Stimulated activated CD4-positive, alpha-beta T cell treated with anti-CD3 and anti-CD28 coated beads, Interleukin-12 subunit alpha, Interleukin-12 subunit beta, amount 100 ng/mL, for 24 hours (primary cell): ENCODE measurements at places on chromosomes 11 and 22.

GRCh38 chr22:29563652-29564460 lies 10.3 kb upstream of the THOC5 start:
- DNase-seq = no peak

- no peak for DNase-seq
Measured at GRCh38 chr11:83976086-83976485, 689.9 kb upstream of the CCDC90B start.

DNA sequence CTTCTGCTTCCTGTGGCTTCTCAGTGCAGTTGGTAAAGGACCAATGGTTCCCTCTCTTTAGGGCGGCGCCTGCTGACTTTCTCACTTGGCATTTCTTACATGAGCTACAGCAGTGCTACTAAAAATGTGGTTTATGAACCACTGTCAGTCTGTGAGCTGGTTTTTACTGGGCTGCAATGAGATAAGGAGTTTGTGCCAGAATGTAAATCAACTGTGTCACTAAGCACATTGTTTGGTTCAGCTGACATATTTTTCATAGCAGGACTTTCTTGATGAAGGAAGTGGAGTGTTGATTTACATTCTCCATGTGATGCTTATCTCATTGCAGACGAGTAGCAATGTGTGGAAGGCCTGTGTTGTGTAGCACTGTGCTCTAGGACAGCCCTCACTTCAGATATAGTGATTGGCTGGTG lies 463.3 kb downstream of the SOX6 start:
- DNase-seq = no peak

- DNase-seq = no peak
Measured at GRCh38 chr11:76459299-76459698, 14.5 kb downstream of the EMSY start.

DNA sequence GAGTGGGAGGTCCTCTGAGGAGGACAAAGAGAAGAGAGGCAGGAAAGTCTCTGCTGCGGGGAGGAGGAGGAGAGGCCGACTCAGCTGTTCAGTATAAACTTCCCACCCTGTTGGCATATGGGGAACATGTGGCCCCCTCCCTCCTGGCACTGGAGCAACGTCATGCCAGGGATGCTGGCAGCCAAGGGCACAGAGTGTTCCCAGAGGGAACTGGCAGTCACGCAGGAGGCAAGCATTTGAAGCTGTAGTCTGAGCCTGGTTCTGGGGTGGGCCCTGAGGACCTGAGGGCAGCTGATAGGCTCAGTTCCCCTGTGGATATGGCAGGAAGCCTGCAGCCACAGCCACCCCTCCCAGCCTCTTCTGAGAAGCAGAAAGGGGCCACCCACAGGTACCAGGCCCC lies 67.1 kb upstream of the TSPAN18 start:
- no peak for DNase-seq

GRCh38 chr22:24106385-24107381 lies 74.6 kb upstream of the SUSD2 start:
- DNase-seq = no peak

DNA sequence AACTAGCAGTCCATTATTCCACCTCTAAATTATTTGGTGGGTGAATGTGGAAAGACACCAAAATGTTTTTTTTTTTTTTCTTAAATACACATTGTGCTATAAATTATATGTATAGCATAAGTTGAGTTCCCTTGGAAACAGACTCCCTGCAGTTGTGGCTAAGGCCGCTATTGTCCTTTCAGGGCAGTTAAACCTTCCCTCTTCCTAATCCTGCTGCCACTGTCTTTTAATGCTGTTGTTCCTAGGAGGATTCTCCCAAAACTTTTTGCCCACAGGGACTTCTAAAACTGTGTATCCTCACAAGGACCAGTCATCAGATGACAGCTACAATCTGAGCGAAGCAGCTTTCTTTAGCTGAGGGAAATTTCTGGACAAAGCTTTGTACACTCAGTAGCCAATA lies 478.9 kb upstream of the CHORDC1 start:
- DNase-seq = no peak

- no peak for DNase-seq
Measured at GRCh38 chr11:121777056-121777455, 324.3 kb upstream of the SORL1-AS1 start.

DNA sequence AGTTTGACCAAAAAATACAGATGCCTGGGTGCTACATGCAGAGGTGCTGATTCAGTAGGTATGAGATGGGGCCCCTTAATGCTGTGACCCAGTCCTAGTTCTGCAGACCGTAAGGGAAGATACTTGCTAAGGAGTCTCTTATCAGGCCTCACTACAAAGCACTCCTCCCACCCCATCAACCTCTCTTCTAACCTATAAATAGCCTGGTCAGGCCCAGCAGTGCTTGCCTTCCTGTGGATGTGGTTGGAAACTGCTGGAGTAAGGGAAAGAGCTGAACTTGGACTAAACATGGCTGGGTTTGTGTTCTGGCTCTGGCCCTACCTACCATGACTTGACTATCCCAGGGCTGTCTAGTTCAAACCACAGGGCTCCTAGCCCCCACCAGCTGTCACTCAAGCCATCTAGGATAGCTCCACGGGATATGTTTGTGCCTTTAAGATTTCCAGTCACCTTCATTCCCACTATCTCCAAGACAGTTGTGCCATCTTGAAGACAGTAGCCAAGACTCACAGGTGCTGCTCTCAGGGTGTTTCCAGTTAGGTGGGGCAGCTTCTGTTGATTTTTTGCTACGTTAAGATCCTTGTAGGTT lies 9.5 kb upstream of the DKK3 start:
- DNase-seq = no peak

DNA sequence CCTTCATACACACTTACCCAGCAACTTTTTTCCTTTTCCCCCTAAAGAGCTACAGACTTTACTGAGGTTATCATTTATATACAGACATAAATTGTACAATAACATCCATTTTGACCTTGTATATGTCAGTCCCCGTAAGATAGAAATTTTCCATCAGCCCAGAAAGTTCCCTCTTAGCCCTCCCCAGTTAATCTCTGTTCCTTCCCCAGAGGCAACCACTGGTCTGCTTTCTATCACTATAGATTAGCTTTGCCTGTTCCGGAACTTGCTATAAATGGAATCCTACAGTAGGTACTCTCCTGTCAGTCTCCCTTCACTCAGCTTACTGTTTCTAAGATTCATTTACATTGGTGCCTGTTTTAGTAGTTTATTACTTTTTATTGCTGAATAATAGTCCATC lies 54.9 kb downstream of the TSPAN18 start:
- no peak for DNase-seq

DNA sequence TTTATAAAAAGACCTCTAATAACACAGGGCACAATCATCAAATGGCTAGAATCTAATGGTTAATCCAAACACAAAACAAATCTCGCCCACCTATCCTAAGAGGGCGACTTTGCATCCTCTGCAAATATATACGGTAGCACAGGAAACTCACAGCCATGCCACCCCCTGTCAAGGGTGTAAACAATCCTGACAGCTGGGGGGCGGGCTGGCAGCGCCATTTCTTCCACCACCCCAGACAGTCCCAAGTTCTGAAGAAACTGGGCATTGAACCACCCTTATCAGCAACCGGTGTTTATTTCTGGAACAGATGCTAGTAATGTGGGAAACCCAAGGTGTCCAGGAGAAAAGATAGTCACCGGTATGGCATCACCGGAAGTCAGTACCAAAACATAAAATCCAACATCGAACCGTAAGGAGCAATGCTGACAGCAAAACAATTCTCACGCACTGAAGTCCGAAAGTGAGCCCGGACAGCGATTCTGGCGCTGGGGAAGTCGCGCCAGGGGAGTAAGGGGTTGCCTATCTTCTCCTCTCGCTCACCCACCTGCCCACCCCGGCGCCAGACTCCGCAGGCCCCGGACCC lies 825 bp downstream of the FBXO3 start:
- DNase-seq = no peak

GRCh38 chr11:19811380-19811779 lies 98.7 kb downstream of the NAV2 start:
- DNase-seq = no peak

DNA sequence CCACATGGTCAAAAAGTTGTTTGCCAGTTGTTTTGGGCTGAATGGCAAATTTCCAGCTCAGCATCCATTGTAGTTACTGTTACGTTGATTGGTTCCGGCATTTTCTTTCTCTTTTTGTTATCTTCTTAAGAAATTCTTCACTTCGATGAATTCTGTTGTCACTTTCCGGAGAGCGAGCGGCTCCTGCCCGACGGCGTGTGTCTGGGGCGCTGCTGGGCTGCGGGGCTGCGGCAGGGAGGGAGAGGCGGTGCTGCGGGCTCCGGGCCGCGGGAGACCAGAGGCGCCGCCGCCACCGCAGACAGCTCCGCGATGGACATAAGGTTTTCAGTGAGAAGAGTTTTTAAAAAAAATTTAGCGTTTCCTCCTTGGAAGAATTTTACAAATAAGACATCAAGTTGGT lies 117.4 kb downstream of the RRM1 start:
- DNase-seq = no peak

- no peak for DNase-seq
Measured at GRCh38 chr22:17043521-17043920, 35.5 kb upstream of the GAB4 start.

DNA sequence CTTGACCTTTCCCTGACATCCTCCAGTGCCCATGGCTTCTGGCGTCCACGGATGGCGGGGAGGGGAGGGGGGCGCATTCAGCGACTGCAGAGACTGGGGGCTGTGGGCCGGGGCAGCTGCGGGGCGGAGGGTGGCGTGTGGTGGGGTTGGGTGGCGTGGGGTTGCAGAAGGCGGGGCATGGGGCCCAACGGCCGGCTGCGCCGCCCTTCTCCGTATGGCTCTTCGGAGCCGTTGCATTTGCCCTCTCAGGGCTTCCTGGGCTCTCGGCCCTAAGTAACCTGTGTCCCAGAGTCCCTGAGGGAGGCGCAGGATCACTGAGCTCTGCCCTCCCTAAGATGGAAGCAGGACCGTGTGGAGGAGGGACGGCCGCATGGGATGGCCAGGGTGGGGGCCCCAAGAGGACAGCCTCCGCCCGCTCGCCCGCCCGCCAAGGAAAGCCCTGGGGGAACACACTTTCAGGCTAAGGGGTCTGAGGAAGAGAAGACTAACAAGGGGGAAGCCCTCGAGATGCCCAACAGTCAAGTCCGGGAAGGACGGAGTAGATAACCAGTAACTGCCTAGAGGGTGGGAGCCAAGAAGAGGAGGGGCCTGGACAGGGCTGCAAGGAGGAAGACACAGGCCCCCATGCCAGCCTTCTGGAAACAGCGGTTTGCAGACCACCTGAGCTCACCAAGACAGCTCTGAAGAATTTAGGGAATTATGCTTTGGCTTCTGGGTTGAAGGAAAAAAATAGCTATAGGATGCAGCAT lies 9.2 kb upstream of the AIFM3 start:
- DNase-seq = no peak

GRCh38 chr22:45834241-45834640 lies 142.7 kb downstream of the WNT7B start:
- DNase-seq = no peak

DNA sequence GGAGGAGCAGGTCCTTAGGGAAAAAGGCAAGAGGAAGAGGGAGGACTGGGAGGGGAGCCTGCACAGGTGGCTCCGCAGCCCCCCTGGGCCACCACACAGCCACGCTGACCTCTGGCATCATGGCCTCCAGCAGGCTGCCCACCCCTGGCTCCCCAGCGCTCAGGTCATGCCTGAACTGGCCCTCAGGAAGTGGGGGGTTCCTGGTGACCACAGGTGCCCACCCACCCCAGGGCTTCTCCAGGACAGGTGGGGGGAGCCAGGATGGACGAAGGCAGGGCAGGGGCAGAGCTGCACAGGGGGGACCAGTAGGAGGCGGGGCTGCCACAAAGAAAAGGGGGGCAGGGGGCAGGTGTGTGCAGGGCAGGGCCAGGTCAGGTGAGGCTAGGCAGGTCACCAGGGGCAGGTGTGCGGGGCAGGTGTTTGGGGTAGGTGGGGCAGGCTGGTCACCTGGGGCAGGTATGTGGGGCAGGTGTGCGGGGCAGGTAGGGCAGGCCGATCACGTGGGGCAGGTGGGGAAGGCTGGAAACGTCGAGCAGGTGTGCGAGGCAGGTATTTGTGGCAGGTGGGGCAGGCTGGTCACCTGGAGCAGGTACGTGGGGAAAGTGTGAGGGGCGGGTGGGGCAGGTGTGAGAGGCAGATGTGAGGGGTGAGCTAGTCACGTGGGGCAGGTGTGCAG lies 997 bp downstream of the DEAF1 start:
- no peak for DNase-seq

DNA sequence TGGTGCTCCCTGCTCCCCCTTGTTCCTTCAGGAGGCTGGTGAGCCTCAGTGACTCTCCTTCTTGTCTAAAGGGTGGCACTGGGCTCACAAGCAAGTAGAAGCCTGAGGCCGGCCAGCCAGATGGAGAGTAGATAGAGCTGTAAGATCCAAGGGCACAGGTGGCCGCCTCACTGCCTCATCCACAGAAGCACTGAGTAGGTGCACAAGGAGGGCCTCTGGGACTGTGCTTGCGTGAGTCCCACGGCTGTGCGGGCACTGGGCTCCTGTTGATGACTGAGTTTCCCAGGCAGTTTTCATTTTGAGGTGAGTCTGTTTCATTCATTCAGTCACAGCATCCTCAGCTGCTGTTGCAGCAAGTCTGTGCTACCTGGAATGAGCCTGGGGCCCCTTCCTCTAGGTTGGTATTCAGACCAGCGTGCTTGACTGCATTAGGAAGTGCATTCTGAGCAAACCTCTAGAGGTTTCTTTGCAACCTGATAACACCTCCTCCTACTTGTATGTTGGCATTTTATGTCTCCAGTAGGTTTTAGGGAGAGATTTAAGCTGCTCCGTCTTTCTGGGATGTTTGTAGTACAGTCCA lies 184.0 kb downstream of the TBC1D22A start:
- no peak for DNase-seq

GRCh38 chr22:19480173-19480568 lies 451 bp downstream of the CDC45 start:
- DNase-seq = no peak

DNA sequence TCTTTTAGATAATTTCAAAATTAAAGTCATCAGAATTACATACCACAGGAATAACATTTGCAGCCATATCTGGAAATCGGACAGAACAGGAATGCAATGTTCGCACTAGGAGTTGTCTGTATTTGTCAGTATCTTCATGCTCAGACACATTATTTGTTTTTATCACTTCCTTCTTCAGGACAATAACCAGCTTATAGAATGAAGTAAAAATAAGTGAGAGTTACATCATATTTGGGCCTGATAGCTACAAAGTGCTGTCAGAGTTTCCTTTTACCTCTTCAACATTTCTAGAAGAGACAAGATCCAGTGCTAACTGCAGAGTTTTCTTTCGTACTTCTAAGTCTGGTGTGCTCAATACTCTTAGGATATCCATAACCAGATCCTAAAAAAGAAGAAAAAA lies 18.9 kb downstream of the COPB1 start:
- no peak for DNase-seq

GRCh38 chr22:25083807-25084200 lies 115.9 kb upstream of the CRYBB3 start:
- no peak for DNase-seq
